ENCODE measurements at places on chromosomes 5 and 9.

DNA sequence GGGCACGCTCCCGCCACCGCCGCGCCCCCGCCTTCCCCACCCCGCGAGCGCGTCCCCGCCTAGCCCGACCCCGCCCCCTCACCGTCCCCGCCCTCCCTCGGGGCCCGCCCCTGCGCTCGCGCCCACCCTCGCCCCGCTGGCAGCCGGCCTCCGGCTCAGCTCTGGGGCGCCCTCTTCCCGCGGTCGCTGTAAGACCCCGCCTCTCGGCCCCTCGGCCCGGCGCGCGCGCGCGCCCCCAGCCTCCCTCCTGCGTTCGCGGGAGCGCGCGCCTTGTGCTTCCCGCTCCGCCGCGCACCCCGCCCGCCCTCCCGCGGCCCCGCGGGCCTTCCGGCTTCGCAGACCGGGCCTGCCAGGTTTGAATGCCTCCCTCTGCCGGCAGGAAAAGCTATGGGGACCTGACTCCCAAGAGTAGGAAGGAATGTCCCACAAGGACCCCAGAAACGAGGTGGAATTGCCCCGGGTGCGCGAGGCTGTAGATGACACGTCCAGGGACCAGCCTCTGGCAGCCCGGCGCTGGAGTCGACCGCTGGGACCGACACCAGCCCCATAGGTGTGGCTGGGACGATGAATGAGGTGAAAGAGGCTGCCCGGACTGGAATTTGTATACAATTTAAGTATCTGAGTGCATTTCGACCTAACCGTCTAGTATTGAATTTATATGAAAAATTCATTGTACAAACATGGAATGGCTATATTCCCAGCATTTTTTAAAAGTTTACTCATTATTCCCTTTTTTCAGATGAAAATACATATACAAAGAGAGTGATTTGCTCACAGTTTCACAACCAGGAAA lies 416 bp upstream of the PTBP3 start:
- peak; percentile 90 for DNase-seq

DNA sequence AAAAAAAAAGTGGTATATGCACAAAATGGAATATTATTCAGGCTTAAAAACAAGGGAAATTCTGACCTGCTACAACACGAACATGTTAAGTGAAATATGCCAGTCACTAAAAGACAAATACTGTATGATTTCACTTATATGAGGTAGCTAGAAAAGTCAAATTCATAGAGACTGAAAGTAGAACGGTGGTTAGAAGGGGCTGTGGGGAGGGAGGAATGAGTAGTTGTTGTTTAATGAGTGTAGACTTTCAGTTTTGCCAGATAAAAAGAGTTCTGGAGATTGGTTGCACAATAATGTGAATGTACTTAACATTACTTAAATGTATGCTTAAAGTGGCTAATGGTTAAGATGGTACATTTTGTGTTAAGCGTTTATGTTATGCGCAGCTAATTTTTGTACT lies 79.5 kb upstream of the IL12B start:
- DNase-seq: peak; percentile 55

- no peak for DNase-seq
Observed at GRCh38 chr9:127105805-127106465, 16.5 kb downstream of the ANGPTL2 start.

- DNase-seq: no peak
Observed at GRCh38 chr9:127913682-127914081, 3.2 kb downstream of the ST6GALNAC4 start.

GRCh38 chr5:175457466-175457865 lies 13.5 kb upstream of the DRD1 start:
- no peak for DNase-seq

DNA sequence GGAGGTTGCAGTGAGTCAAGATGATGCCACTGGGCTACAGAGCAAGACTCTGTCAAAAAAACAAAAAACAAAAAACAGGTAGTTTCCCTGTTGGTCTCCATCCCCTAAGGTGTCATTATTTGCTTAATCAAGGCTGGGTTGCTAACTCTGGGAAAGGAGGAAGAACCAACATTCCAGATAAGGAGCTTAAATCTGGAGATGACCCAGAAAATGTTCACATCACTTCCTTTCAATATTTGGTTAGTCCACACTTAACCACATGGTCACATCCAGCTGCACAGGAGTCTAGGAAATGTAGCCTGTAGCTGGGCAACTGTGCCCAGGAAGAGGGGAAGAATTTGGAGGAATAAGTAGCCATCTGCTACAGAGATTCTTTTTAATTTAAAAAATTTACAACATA lies 25.9 kb upstream of the MEGF9 start:
- no peak for DNase-seq

DNA sequence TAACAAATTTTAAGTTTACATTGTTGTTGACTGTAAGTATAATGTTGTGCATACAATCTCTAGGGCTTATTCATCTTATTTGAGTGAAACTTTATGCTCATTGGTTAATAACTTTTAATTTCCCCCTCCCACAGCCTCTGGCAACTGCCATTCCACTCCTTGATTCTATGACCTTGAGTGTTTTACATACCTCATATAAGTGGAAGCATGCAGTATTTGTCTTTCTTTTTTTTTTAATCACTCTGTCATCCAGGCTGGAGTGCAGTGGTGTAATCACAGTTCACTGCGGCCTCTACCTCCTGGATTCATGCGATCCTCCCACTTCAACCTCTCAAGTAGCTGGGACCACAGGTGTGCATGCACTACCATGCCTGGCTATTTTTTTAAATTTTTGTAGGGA lies 83.9 kb downstream of the KCTD16 start:
- DNase-seq: no peak

DNA sequence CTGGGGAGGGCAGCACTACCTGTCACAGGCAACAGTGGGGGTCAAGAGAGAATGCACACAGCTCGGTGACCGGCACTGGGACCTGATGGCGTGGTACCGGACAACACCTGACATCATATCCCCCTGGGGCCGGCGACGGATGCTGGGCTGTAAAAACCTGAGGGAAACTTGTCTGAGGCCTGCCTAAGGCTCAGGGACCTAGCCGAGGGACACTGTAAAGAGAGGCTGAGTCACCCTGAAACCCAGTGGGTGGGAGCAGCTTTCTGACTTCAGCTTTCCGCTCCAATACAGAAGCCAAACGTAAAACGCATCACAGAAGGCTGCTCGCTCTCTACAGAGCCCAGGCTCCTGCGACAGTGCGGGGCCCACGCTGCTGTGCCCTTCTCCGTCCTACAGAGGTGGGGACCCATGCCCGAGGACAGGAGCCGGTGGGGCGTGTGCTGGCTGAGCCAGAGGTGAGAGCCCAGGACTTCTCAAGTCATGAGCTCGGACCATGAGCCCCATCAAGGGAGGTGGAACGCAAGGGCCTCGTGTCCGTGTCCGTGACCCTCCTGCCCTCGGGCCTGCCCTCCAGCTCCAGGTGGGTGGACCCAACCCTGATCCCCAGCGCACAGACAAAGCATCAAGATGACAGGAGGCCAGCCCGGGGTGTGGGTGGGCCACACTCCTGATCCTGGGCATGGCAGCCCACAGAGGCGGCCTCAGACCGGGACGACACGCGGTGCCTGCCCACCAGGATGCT lies 5.3 kb downstream of the RALGDS start:
- DNase-seq: peak; percentile 81

GRCh38 chr9:3385871-3386270 lies 139.9 kb downstream of the RFX3 start:
- peak; percentile 63 for DNase-seq

DNA sequence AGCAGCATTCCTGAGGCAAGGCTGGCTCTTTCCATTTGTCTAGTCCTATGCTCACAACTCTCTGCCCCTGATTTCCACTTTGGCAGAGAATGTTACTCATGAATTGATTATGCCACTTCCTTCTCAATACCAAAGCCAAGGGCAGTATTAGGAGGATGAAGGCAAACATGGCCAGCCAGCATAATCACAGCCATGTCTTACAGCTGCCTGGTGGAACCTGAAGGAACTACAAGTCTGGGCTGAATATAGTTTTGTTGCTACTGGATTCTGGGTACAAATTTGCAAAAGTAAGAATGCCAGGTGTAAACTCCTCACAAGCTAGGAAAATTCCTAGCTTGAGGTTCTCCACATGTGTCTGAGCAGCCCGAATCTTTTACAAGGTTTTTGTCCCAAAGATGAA lies 4.2 kb downstream of the SIL1 start:
- no peak for DNase-seq

GRCh38 chr5:36054647-36055046 lies 12.0 kb downstream of the UGT3A2 start:
- DNase-seq: no peak

- DNase-seq: no peak
Observed at GRCh38 chr5:178442405-178443257, 147.6 kb downstream of the COL23A1 start.

- DNase-seq: no peak
Observed at GRCh38 chr9:130689937-130690700, 3.5 kb upstream of the EXOSC2 start.

GRCh38 chr9:121892706-121893105 lies 200.4 kb downstream of the TTLL11 start:
- no peak for DNase-seq

- DNase-seq: no peak
Observed at GRCh38 chr5:162372256-162372655, 304.7 kb downstream of the GABRG2 start.

- no peak for DNase-seq
Observed at GRCh38 chr5:79745255-79745654, 55.6 kb downstream of the CMYA5 start.

DNA sequence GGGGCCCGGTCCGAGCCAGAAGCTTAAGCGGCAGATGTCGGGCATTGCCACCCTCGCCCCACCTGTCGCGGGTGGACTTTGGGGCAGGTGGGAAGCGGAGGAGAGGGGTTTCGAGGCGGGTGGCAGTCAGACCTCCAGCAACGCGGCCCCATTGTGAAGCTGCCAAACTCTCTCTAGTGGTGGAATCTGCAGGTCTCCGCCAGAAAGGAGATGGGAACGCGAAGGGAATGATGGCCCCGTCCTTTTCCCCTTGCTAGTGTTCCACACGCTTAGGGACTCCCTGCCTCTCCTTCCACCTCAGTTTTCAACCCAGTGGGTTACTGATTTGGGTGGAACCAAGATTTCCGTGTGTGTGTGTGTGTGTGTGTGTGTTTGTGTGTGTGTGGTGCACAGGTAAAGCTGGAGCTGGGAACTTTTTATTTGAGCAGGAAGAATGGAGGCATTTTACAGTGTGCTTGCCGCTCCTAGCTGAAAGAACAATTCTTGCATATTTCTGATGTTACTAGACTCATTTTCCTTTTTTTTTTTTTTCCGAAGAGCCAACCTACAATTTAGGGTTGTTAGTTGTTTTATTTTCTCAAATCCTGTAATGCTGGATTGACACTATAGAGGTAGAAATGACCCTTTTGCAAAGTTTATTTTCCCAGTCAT lies 1.3 kb downstream of the MACIR start:
- no peak for DNase-seq

DNA sequence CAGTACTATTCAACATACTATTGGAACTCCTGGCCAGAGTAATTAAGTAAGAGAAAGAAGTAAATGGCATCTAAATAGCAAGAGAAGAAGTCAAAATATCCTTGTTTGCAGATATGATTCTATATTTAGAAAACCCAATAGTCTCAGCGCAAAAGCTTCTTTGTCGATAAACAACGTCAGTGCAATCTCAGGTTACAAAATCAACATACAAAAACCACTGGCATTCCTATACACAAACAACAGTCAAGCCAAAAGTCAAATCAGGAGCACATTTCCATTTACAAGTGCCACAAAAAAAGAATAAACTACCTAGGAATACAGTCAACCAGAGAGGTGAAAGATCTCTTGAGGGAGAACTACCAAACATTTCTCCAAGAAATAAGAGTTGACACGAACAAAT lies 1901.9 kb upstream of the ACO1 start:
- no peak for DNase-seq

DNA sequence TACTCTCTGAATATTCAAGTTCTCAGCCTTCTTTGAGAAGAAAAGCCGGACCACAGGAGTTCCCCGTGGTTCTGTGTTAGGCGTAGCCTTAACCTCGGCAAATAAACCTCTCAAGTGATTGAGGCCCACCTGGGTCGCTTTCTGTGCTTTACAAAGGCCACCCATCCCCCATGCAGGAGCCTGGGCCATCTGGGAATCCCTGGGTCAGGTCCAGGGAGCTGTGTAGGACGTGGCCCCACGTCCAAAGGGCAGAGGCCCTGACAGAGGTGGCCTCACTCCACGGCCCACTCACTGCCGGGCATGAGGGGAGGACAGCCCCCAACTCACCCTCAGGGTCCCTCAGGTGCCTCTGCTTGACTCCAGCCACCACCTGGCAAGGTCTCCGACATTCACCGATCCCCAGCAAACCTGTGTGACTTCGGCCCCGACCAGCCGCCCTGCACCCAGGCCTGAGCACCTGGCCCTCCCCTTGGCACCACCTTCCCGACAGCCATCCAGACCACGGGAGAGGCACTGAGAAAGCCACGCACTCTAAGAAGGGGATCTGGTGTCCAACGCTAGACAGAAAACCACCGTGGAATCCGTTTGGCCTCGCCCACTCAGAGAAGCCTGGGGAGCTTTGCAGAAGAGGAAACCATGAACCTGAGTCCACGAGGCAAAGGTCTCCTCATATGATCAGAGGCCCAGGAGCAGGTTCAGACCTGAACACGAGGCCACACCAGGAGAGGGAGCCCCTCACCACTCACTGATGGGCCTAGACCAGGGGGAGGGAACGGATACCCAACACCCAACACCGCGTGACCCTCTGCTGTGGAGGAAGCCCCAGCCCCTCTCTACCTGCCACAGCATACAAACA lies 4.5 kb downstream of the SLC12A7 start:
- no peak for DNase-seq
